HEK293T (cell line): ENCODE measurements at places on chromosomes 7 and 10.

DNA sequence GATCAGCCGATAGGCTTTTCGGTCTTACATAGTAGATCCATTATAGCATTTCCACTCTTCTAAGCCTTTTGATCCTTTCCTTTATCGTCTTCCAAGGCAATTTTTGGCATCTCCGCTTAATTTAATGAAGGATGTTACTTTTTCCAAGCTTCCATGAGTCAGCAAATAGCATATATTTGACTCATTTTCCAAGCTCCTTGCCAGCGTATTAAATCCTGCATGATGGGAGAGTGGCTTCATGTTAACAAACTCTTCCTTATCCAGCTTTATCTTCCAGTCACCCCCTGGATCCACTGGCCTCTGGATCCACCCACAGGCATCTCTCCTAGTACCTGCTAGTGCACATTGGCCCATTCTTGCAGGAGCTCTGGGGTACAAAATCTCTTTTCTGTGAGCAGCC is 13.0 kb downstream of the OR9A2 start:
- DNase-seq: no peak

DNA sequence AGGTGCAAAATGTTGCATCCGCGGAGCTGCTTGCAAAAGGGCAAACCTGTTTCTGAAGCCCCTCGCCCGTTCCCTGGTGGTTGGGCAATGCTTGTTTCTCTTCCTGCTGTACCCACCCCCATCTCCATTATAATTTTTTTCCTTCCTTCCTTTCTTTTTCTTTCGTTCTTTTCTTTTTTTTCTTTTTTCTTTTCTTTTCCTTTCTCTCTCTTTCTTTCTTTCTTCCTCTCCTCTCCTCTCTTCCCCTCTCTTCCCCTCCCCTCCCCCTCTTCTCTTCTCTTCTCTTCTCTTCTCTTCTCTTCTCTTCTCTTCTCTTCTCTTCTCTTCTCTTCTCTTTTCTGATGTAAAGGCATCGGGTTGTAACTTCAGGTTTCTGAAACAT is 278.2 kb downstream of the GATA3 start:
- no peak for DNase-seq

DNA sequence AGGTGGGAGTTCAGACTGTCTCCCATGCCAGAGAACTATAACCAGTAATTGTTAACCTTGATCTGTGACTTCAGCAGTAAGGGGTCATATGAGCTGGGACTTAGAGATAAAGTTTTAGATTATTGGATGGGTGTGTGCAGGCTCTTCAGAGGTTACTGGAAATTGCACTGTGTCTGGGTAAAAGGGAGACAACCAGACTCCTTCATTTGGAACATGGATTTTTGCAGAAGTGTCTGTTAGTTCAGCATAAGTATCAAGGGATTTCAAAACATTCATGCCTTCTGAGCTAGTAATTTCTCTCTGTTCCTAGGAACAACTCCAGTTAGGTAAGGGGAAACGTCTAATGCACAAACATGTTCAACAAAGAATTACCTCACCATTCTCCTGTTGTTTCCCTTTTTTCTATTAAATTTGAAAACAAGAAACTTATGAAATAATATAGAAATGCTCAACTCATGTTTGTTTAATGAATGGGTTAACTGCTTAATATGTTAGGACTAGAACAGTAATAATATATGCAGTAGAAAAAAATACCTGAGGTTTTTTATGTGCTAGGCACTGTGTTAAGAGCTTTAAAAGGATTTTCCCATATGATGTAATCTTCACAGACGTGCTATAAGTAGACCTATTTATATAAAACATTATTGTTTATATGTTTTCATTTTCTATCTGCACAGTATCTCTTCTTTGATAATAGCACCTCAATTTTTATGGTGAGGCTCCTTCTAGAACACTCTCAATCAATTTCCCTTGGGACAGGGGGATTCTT is 233.0 kb downstream of the CACNA2D1 start:
- DNase-seq: peak; percentile 12

DNA sequence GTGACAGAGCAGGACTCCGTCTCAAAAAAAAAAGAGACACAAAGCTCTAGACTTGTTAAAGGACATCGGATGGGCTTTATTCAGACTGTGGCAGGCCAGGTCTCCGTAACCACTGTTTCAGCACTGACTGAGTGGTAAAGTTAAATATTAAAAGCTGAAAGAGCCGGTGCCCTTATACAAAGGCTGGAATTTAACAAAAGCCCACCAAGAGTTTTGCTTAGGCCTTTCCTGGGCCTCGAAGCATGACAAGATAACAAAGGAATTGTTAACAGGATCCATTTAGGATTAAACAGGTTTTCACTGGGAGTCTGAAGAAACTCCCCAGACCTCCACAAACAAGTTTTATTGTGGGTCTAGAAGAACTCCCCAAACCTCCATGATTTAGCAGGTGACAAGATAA is 727.8 kb downstream of the TYW1 start:
- DNase-seq: no peak

DNA sequence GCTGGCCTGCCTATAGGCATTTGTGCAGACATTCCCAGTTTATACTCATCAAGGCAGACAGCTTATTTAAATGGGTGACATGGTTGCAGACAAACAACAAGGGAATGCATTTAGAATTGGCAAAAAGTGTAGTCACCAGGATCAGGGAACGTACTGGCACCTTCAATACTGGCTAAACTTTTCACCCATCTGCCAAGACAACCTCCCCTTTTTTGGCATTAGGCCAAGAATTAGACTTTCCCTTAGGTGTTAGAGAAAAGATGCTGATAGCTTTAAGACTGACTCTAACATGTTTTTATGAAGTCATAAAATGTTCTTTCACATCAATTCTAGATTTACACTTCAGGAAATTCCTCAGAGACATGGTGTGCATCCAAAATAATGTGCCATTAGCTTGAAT is 365.9 kb downstream of the PHTF2 start:
- DNase-seq: no peak

DNA sequence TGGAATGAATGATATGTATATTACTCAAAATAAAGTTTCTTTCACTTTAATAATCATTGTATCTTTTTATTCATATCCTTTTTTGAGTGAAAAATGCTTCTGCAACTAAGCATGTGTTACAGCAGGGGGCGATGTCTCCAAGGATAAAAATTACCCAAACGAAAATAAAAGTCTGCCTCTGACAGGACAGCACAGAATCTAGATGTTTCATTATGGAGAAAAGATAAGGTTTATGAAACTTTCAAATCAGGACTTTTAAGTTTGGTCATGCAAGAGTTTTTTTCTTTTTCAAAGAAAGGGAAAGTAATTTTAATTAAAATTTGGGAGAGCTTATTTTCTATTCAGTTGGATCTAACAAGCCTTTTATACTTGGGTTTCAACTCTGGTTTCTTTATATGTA is 48.4 kb downstream of the TES start:
- peak; percentile 41 for DNase-seq

DNA sequence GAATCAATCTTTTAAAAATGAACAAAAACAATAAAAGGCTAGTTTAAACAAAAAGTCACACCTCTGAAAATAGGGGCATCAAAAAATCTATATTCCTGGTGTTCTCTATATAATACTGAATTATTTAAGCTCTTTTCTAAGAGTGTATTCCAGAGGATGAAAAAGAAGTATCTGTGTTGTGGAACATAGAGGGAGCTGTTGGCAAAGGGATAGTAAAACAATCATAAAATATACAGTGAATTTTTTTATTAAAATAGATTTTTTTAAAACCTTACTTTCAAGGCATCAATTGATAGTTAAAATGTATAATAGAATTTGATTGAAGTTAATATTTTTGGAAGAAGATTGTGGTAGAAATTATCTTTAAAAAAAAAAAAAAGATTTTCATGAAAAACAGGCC is 1409.1 kb upstream of the CELF2 start:
- no peak for DNase-seq

DNA sequence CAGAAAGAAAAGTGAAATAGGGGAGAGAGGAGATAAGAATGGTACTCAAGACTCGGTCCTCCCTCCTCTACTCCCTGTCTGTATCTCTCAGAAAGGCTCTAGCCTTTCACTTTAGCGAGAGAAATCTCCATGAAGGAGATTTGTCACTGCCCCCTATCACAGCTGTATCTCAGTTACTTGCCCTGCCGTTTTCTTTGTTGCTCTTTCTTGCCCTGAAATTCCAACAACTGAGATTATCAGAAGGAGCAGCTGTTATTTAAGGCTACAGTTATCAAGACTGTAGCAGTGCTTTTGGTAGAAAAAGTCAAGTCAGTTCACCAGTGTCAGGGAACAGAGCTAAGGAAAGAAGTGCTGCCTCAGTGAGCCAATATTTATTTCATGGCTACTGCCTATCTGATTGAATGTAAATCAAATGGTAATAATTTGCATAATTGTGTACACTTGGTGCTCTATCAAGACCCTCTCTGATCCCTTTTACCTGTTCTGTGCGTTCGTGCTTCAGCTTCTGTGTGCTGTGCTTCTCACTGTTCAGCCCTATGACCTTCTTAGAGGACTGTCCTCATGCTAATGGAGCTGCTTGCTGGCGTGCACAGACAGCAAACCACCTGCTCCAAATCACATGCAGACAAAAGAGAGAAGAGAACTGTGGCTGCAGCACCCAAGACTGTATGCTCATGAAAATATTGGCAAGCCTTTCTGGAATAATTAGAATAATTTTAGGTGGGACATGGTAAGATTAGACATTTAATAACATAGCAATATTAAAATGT is 180.2 kb upstream of the FAM3C start:
- no peak for DNase-seq

GRCh38 chr10:77405771-77406241 is 231.8 kb downstream of the KCNMA1 start:
- DNase-seq: peak; percentile 65

- DNase-seq: no peak
Observed at GRCh38 chr7:104642560-104642959, 314.2 kb downstream of the LHFPL3 start.

DNA sequence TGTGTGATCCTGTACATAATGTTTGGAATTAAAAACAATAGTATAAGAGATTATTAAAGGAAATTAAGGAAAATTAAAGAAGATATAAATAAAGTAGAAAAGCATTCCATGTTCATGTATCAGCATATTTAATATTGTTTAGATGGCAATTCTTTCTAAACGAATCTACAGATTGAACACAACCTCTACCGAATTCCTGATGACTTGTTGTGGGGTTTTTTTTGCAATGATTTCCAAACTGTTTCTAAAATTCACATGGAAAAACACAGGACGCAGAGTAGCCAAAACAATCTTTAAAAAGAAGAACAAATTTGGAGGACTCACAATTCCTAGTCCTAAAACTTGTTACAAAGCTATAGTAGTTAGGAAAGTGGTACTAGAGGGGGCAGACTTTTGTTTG is 573.4 kb upstream of the IGFBP3 start:
- no peak for DNase-seq

DNA sequence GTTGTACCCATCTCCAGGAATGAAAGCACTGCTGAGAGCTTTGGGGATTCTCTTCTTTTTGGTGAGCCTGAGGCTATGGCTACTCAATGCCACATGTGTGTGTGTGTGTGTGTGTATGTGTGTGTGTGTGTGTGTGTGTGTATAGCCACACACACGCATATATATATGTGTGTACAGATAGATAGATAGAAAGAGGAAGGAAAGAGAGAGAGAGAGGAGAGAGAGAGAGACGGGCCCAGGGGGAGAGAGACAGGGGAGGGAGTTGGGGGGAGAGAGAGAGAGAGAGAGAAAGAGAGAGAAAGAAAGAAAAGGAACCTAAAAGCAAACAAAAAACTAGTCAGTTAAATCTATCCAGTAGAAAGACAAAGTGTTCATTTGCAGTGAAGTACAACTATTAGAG is 8.3 kb downstream of the SLC13A4 start:
- DNase-seq: no peak

- peak; percentile 69 for DNase-seq
Observed at GRCh38 chr7:92461027-92462003, 14.0 kb downstream of the GATAD1 start.

DNA sequence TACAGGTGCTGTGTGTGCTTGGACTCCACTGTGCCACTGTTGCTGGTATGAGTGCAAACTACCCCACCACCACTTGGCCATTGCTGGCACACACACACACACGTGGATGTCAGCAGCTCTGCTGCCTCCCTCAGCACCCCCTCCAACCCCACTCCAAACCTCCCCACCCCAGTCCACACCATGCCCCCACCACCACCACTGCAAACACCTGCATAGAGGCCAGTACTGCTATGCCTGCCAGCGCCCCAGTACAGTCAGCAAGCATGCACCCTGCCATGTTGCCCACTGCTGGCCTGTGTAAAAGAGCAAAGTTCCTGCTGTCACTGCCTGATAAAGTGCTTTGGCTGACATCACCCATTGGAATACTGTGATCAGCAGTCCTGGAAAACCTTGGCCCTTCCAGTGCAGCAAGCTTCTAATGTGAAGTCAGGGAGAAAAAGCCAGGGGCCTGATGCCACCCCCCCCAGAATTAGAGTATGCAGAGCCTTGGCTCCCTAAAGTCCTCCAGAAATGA is 519.2 kb upstream of the PCDH15 start:
- no peak for DNase-seq

- DNase-seq: no peak
Observed at GRCh38 chr7:73429622-73430505, 3.7 kb upstream of the FZD9 start.

GRCh38 chr7:1757601-1758000 is 87.5 kb downstream of the ELFN1 start:
- DNase-seq: no peak

GRCh38 chr7:130102588-130102987 is 32.3 kb downstream of the KLHDC10 start:
- DNase-seq: no peak

DNA sequence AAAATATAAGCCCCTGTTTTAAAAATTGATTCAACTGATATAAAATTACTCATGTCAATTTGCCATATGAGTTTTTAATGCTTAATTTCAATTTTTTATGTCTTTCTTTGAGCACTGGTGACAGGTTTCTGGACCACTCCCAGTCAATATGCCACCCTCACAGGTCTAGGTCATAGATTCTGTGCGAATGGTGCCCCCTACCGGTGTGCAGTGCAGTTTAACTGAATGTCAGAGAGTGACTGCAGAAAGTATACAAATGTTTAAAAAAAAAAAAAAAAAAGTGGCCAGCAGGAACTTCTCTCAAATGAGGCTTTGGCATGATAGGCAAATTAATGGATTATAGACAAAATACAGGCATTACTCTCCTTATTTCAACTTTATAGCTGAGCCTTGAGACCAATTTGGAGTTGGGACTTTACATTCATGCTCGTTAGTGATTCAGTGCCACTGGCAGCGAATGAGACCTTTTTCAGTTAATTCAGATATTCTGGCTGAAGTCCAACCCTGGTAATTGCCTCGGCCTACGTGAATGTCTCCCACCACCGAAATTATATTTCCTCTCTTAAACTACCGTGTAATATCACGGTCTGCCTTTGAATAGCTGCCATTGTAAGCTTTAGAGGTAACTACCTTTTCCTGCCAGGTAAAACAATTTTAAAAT is 427.6 kb downstream of the PHTF2 start:
- DNase-seq: peak; percentile 62

GRCh38 chr10:14742815-14743214 is 31.9 kb downstream of the FAM107B start:
- DNase-seq: no peak
